Occipital lobe (tissue), 3 donors: ENCODE measurements at places on chromosomes 7 and 10. TPM values are rescaled to one million over a fixed set of nuclear protein-coding genes. Genes with fewer than 3 reads are reported as not detected.

- no peak for DNase-seq
Measured at GRCh38 chr7:19015098-19015497, 102.3 kb downstream of the TWIST1 start.

GRCh38 chr7:83921941-83922607 lies 272.5 kb downstream of the SEMA3A start:
- DNase-seq: no peak

Gene STAG3
- total RNA-seq: 0.78 TPM

GRCh38 chr10:74977913-74978847 lies 133.3 kb upstream of the SAMD8 start:
- DNase-seq: no peak

Gene RPEL1
- 0.16 TPM for total RNA-seq

Gene GJD4
- total RNA-seq: not detected

DNA sequence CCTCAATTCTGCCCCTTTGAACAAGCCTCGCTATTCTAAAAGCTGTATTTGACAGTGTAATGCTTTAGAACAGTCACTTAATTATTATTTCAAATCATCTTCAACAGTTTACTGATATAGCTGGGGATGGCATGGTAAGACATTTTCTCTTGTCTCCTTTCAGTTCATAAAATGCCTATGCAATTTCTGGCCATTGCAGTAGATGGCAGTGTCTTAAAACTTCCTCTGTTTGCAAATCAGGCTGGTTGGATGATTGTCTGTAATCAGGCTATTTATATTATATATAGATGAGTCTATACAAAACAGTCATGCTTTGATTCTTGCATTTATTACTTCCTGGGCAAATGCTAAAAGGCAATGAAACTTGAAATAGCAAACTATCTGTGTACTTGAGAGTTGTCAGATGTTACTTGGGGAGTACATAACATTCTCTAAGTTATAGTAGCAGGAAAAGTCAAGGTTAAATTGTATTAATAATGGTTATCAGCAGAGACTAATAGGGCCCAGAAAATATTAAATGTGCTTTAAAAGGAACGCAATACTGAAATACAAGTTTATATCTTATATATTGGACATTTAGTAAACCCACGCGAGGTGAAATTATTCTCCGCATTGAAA lies 55.5 kb upstream of the LHFPL3 start:
- no peak for DNase-seq
